Activated CD8-positive, alpha-beta memory T cell treated with anti-CD3 and anti-CD28 coated beads for 24 hours (primary cell): ENCODE measurements at places on chromosomes 6 and 20.

DNA sequence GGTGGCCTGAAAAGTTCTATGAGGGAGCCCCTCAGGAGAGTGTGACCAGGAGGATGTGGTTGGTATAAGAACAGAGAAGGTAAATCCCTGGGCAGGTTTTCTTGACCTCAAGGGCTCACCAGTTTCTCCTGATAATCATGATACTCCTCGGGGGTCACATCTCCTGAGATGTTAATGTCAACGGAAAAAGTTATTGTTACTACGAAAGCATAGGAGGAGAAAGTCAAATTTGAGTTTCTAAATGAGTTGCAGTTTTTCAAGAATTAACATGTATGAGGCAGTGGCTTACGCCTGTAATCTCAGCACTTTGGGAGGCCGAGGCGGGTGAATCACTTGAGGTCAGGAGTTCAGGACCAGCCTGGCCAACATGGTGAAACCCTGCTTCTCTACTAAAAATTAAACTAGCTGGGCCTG, 23.4 kb downstream of the MGME1 start:
- DNase-seq, result no peak

- peak; percentile 84 for DNase-seq
These were observed 55.5 kb downstream of the PRDM1 start for GRCh38 chr6:106141441-106142237.

- no peak for DNase-seq
These were observed 20.4 kb upstream of the EXOC2 start for GRCh38 chr6:713351-713750.

DNA sequence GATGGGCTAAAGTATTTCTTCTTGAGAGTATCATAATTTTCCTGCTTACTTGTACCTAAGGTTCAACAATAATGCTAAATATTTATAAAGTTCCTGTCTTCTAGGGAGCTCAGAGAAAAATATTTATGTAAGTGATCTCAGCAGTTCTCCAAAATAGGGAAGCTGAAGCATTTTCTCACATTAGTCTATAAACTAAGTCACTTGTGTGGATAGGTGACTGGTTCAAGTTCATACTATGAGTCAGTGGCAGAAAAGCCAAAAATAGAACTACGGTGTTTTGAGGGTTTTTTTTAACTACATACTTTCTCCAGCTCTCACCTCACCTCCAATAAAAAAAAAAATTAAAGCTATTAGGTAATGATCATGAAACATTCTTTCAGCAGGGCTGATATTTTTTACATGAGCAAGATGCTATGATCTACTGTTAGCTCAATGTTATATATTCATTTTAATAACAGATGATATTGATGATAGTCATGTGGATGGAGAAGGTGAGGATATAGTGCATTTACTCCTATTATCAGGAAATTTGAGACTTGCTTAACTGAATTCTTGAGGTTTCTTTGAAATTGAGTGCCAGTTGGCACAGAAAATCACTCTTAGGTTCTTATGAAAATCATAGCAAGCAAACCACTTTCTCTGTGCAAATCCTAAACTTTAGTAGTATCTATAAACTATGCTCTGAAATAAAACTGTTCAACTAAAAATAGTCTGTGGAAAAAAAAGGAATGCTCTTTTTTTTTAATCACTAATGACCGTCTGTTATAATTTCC, 4.1 kb upstream of the MOXD1 start:
- no peak for DNase-seq

GRCh38 chr20:50193836-50194421, 3.3 kb downstream of the CEBPB start:
- no peak for DNase-seq

GRCh38 chr20:59004763-59005522, 2.1 kb downstream of the CTSZ start:
- DNase-seq, result no peak

- no peak for DNase-seq
These were observed 406.9 kb upstream of the MAP3K7 start for GRCh38 chr6:90993770-90994169.

DNA sequence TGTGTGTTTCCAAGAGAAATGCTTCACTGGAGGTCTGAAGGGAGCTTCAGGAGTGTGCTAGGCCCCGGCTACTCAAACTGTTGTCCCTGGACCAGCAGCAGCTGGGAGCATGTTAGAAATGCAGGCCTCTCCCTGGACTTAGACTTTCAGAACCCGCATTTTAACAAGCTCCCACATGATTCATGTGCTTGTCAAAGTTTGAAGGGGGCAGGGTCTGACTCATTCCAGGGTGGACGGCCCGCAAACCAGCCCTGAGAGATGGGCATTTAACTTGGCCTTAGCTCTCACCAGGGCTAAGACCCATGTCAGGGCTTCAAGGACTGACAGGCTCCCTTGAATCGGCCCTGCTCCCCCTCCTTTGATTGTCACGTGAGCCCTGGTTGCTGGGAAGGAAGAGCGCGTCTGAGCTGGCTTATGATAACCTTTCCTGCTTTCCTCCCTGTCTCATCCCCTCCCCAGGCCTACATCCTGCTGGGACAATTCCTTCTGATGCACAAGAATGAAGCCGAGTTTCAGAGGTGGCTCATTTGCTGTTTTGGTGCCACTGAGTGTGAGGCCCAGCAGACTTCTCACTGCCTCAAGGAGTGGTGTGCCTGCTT, 35.5 kb downstream of the BANF2 start:
- no peak for DNase-seq

- no peak for DNase-seq
These were observed 756 bp downstream of the MTG2 start for GRCh38 chr20:62183426-62184142.

GRCh38 chr20:48808382-48809034, 19.3 kb downstream of the PREX1 start:
- DNase-seq, result no peak

- peak; percentile 85 for DNase-seq
These were observed 290.6 kb upstream of the ZNF337 start for GRCh38 chr20:25987073-25987927.

DNA sequence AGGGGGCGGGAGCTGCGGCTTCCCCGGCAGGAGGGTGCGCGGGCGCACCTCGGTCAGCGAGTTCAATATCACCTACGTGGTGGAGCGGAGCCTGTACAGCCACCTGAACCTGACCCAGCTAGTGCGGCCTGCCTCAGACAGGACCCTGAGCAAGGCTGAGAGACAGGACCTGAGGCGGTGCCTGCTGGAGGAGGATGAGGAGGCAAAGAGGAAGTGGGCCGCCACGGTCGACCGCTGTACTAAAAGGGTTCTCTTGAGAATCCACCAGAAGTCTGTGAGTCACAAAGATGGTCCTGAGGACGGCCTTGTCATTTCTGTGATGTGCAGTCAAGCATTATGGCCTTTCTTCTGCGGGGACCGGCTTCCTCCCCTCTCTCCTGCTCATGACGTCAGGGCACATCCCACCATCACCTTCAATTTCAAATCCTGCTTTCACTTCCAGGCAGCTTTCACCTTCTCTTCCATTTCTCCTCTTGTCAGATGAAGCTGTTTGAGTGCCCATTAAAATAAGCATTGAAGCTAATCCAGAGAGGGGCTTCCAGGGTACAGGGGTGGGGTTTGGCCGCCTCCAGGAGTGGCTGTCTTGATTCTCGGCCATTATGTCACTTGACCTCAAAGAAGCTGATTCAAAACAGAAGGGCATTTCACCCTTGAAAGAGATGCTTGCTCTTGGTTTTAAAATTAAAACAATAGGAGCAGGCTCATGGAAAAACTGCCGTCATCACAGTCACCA, 177.6 kb downstream of the SASH1 start:
- no peak for DNase-seq

DNA sequence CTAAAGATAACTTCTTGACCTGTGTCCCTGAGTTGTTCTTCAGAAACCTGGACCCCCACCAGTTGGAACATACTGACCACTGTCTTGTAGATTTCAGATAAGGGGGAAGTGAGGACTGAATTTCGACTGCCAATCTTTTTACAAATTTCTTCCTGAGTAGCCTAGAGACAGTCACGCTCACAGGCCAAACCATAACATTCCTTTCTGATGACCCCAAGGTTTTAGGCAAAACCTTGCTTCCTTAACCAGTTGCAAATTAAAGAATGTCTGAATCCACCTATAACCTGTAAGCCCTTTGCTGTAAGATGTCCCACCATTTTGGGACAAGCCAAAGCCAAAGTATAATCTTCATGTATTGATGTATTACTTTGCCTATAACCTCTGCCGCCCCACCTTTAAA, 306.9 kb downstream of the LRFN2 start:
- no peak for DNase-seq

GRCh38 chr20:39069976-39070375, 107.8 kb downstream of the DHX35 start:
- DNase-seq, result no peak

DNA sequence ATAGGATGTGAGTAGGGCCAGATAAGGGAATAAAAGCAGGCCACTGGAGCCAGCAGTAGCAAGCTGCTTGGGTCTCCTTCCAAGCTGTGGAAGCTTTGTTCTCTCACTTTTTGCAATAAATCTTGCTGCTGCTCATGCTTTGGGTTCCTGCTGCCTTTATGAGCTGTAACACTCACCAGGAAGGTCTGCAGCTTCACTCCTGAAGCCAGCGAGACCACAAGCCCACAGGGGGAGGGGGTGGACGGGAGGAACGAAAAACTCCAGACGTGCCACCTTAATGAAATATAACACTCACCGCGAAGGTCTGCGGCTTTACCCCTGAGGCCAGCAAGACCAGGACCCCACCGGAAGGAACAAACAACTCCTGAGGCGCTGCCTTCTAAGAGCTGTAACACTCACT, 1324.4 kb upstream of the EYS start:
- DNase-seq, result no peak

GRCh38 chr6:28941684-28942448, 18.1 kb upstream of the TRIM27 start:
- no peak for DNase-seq

- DNase-seq, result no peak
These were observed 110.0 kb upstream of the SSTR4 start for GRCh38 chr20:22924949-22925612.

- peak; percentile 73 for DNase-seq
These were observed 650 bp downstream of the DCBLD1 start for GRCh38 chr6:117483004-117483644.

GRCh38 chr20:1942486-1943274, 47.5 kb downstream of the SIRPA start:
- DNase-seq, result no peak

GRCh38 chr6:25176466-25176865, 102.7 kb upstream of the CARMIL1 start:
- DNase-seq, result no peak

DNA sequence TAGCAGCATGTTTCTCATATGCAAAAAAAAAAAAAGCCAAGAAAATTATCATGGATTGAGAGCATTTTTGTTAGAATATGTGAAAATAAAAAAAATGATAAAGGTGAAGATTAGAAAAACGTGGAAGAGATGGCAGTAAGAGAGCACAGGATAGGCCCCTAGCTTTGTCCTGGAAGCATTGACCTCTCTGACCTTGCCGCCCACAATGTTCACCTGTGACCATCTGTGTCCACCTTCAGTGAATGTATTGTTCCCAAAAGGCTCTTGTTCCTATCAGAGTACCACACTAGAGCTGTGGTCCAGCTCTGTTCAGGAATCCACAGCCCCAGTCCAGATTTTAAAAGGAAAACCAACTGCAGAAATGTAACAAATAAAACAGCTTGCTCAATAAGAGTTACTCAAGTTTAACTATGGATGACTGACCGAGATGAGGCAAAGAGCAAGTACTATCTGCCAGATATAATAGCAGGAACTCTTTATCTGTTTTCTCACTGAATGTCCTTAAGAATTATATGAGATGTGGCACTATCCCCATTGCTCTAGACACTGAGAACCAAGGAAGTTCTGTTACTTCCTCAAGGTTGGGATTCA, 287.7 kb upstream of the STXBP5 start:
- no peak for DNase-seq

DNA sequence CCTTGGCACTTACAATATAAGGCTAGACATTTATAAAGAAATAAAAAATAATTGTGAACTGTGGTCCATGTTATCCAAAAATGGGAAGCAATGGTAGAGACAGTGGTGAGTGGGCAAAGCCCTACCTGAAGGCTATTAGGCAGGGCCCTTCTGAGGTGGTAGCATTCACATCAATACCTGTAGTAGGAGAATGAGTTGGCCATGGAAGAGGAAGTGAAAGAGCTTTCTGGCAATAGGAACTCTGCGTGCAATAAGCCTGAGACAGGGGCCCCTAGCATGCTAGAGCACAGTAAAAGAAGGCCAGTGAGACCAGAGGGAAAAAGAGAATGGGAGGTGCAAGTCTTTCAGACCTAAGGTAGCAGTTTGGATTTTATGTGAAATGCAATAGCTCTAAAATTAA, 754.5 kb downstream of the PTPRT start:
- DNase-seq, result no peak

- DNase-seq, result no peak
These were observed 192.0 kb upstream of the FOXA2 start for GRCh38 chr20:22776369-22776768.

DNA sequence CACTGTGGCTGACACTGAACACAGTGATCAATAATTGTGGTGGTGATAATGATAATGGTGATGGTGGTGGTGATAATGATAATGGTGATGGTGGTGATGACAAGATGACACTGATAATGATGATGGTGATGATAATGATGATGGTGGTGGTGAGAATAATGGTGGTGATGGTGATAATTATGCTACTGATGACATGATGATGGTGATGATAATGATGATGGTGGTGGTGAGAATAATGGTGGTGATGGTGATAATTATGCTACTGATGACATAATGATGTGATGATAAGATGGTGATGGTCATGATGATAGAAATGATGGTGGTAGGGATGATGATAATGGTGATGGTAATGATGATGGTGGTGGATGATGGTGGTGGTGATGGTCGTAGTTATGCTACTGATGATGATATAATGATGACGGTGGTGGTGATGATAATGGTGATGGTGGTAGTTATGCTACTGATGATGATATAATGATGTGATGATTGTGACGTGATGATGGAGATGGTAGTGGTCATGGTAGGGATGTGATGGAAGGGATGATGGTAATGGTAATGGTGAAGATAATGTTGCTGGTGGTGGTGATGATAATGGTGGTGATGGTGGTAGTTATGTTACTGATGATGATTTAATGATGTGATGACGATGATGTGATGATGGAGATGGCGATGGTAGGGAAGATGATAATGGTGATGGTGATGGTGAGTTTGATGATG, 356.5 kb upstream of the CDH4 start:
- no peak for DNase-seq

GRCh38 chr6:69542494-69542893, 254.3 kb downstream of the LMBRD1 start:
- no peak for DNase-seq

- no peak for DNase-seq
These were observed 208.0 kb upstream of the SASH1 start for GRCh38 chr6:148134592-148134991.

DNA sequence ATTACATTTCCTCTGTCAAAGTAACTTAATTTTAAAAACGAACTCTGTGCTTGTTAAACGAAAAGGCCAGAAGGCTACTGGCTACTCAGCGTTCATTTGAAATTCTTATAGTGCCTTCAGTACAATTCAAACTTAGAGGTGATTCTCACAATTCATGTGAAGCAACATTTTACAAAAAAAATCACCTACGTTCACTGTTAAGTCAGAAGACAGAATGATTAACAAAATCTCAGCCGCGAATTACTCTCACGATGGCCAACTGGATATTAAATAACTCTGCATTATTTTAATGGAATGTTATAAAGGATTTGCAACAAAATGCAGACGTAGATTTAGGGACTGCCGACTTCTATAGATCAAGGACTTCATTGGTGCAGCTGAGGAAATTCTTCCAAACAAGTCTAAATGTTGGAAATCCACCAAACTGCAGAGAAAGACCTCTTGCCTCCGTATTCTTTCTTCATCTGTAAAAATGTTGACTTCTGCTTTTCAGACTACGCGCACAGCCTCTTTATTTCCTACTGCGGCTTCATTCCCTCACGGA, 1.6 kb upstream of the QKI start:
- no peak for DNase-seq
